Activated naive CD8-positive, alpha-beta T cell treated with anti-CD3 and anti-CD28 coated beads, Interleukin-2, amount 10 ng/mL, durations not matched to agents 7 days and 5 days (primary cell): ENCODE measurements at places on chromosomes 1 and 21. TPM values are rescaled to one million over a fixed set of nuclear protein-coding genes. Genes with fewer than 3 reads are reported as not detected.

DNA sequence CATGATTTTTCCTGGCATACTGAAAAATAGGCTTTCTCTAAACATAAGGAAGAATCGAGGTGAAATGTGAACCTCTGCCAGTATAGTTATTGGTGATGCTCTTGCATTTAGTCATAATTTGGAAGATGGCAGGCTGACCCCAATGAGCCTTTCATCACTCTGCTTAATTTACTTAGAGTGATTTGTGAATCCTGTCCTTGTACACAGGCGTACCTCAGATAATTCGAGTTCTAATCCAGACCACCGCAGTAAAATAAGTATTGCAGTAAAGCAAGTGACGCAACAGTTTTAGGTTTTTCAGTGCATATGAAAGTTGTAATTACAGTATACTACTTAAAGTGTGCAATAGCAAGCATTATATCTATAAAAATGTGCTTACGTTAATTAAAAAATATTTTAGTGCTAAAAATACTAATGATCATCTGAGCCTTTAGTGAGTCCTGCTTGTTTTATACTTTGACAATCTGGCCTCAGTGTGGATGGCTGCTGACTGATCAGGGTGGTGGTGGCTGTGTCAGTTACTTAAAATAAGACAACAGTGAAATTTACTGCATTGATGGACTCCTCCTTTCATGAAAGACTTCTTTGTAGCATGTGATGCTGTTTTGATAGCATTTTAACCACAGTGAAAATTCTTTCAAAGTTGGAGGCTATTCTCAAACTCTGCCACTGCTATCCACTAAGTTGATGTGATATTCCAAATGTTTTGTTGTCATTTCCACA, 1.7 kb downstream of the PKNOX1 start:
- no peak for DNase-seq

Gene PBX1
- total RNA-seq: 0.51 TPM

- DNase-seq: no peak
These were observed 53.0 kb upstream of the CNN3 start for GRCh38 chr1:94979656-94980581.

GRCh38 chr1:108590957-108591356, 31.1 kb downstream of the EEIG2 start:
- no peak for DNase-seq

- no peak for DNase-seq
These were observed 148.7 kb downstream of the RUNX1 start for GRCh38 chr21:34900376-34900775.

Gene UTP25
- 7.7 TPM for total RNA-seq

DNA sequence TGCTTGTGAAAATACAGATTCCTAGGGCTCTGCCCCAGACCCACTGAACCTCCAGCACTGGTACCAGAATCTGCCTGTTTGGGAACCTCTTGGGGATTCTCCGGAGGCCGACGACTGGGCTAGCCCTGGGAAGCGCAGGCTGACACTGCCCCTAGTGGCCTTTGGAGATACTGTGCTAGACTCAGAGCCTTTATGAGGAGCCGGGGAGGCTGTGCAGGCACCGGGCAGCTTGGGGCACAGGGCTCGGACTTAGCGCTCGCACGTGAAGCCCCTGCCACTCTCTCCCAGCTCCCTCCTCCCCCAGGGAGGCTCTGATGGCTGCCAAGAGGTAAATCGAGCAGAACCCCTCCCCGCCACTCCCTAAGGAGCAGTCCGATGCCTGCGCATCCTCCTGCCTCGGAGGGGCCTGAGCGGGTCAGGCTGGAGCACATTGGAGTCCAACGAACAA, 144.6 kb upstream of the TNR start:
- no peak for DNase-seq

Gene DYRK3
- total RNA-seq: 2.7 TPM

Gene NUF2
- total RNA-seq: 50.2 TPM

DNA sequence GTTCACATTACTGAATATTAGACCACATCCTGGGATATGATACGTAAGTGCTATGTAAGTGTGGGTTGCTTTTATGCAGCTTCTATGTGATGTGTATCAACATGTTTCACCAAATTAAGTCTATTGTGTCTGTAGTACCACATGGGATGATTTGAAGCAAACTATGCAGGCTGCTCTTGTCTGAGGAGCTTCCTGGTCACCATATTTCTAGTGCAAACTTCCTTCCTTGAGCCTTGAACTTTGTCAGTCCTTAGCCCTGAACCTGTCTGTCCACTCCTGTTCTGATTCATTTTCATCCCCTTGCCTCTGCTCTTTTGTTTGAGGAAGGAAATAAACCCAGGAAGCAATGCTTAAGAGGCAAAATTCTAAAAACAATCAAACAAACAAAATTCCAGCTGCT, 117.5 kb upstream of the VANGL1 start:
- DNase-seq: no peak

DNA sequence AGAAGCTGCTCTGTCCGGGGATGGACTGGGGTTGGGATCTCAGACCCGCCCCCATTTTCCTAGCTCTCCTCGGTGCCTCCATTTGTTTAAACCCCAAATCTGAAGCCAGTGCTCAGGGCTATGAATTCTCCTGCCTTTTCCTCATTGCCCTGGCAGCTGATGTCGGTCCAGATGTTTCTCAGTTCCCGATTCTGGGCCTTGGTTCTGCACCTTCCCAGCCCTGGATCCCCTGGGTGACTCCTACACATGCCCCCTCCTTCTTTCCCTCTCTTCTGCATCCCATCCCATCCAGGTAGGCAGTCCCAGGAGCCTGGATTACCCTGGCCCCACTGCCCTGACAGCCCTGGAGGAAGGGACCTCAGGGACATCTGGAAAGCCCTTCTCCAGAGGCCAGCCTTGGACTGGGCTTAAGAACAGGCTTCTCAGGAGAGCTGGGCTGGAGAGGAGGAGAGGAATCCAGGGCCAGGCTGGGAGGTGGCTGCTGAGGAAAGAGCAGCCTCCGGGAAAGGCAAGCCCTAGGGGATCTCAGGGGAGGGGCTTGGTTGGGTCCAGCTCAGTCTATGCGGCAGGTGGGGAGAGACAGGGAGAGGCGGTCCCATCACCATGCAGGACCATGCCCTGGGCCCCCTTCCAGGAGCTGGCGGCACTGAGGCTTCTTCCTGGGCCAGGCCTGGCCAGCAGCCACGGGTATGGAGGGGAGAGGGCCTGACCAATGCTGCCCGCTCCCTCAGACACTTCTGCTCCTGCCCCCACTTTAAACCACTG, 6.8 kb upstream of the EPS8L3 start:
- peak; percentile 11 for DNase-seq

- DNase-seq: no peak
These were observed 3.9 kb upstream of the IL10 start for GRCh38 chr1:206776229-206776628.

DNA sequence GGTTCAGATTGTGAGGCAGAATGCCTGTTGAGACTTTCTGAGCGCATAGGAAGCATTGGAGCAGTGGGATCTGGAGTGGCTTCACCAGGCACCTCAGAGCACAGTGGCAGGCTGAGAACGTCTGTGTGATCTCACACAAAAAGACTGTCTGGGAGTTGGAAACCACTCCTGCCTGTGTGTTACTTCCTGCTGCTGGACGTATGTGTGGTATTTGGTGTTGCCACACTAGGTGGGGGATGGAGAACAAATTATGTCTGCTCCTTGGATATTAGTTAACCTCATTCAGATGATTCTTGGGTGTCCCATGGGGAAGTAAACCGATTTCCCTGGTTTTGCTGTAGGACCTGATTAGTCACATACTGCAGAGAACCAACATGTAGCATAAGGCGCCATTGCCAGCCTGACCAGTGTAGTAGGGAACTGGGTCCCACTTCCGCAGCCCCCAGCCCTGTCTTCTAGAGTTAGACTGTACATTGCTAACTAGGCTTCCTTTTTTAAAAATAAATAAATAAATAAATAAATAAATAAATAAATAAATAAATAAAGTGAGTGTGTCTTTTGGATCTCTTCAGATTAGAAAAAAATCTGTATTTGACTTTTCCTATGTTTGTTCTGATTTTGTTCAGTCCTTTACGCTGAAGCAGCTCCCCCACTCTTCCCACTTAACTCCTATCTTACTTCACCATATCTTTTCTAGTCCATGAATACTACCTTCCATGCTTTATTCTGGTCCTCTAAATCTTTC, 26.9 kb downstream of the UCK2 start:
- no peak for DNase-seq

DNA sequence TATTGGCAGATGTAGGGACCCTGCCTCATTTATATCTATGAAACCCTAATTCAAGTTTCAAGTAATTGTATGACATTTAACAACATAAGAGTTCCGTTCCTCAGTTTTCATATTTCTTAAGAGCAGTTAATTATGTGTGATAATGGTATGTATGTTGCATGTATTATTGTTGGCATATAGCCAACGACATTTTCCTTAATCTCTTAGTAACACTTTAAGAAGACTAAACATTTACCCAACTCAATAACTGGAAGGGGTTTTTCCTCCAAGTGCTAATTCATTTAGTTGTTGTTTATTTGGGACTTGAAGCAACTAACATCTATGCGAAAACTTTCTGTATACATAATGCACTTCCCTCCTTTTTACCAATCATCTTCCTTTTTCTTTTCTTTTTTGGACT, 1.5 kb upstream of the RALGPS2 start:
- no peak for DNase-seq

- no peak for DNase-seq
These were observed 339.8 kb downstream of the PRDM2 start for GRCh38 chr1:14039582-14040430.

DNA sequence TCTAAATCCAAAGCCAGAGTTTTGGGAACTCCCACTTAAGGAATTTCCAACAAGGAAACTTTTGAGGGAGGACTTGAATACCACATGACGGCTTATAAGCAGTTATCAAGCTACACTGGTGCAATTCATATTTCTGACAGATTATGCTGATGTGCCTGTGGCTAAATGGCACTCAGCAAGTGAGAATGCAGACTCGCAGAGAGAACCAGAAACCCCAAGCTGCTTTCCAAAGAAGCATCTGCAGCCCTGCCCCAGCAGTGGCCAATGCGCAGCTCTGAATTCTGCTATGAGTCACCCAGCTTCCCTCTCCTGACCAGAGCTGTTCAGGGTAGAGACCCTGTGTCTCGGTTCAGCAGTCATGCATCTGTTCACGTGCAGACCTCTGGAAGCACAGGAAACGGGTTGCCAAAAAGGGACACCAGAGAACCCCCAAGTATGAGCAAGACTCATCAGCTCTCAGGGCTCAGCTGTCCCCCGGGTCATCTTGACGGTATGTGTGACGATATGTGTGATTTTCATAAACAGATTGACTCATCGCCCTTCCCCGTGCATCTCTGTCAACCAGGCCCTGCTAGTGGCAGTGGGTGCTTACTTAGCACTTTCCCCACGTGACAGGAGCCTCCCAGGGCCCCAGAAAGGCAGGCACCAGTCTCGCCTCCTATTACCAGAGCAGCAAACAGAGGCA, 76.3 kb downstream of the ITPKB start:
- peak; percentile 68 for DNase-seq

Gene ALX3
- not detected for total RNA-seq

GRCh38 chr1:169326956-169327268, 40.7 kb downstream of the NME7 start:
- no peak for DNase-seq

Gene MPZL1
- 9.3 TPM for total RNA-seq

DNA sequence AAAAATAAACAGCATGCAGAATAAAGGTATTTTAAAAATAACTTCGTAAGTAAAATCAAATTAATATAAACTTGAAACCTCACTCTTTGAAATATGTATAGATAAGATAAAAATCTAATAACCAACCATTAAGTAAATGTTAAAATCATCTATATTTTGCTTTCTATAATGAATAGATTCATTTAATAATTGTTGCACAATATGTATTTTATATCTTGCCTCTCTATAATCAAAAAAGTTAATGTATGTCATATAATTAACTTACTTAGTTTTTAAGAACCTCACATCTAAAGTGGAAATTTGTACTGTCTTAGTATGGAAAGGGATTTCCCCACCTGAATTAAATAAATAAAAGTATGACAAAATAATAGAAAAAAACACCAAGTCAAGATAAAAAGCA, 42.4 kb upstream of the RBM34 start:
- no peak for DNase-seq

DNA sequence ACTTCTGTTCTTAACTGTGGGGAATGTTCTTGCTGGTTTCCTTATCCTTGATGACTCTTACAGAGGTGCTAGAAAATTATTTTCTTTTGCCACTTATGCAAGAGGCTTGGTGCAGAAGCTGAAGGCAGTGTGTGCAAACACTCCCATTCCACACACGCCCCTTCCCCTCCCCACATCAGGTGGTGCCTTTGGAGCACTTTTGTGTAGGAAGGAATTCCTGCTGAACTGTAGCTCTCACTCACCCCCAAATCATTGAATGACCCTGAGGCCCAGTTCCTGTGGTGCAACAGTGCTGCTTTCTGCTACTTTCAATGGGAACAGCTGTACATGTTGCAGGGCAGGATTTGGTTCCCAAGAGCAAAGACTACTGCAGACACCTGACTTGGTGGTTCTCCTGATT, 101.8 kb downstream of the CD247 start:
- DNase-seq: no peak

Gene GABRD
- total RNA-seq: not detected

GRCh38 chr1:211967704-211968103, 67.7 kb downstream of the INTS7 start:
- DNase-seq: no peak

Gene UBL4B
- total RNA-seq: not detected

GRCh38 chr21:19608101-19608621, 1204.6 kb upstream of the TMPRSS15 start:
- DNase-seq: no peak

GRCh38 chr1:154943649-154944400, 7.3 kb upstream of the PMVK start:
- DNase-seq: peak; percentile 52

Gene RGS13
- total RNA-seq: not detected

DNA sequence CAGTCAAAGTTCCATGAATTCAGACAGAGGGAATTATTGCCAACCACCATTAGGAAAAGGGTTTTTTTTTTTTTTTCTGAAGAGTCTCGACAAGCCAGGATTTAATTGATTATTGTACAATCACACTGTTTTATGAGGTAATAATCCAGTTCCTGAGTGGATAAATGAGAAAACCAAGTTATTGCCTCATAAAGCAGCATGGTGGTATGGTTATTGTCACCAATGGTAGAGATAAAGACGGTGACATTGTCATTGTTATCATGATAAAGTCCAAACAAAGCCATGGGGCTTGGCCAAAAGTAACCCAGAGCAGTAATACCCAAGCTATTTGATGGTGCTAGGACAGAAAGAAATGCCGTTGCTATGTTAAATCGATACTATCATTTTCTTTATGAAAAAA, 232.8 kb downstream of the USH2A start:
- no peak for DNase-seq

DNA sequence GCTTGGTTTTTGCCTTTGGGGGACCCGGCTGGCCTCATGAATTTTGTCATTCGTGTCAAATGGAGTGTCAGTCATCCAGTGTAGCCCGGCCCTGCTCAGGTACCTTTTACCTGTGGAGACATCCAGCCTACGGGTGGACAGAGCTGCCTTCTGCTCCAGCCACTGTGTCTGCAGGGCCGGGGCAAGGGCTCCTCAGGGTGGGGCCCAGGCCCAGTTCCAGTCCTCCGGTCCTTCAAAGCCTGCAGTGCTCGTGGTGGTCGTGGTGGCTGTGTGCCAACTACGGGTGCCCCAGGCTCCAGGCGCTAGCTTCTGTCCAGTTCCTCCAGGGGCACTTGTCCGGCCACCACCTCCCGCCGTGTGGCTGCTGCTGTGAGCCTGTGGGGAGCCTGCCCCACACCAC, 54.8 kb downstream of the TRIM11 start:
- DNase-seq: no peak
